ENCODE measurements at places on chromosomes 11 and 22. TPM values are rescaled to one million over a fixed set of nuclear protein-coding genes. Genes with fewer than 3 reads are reported as not detected.

DNA sequence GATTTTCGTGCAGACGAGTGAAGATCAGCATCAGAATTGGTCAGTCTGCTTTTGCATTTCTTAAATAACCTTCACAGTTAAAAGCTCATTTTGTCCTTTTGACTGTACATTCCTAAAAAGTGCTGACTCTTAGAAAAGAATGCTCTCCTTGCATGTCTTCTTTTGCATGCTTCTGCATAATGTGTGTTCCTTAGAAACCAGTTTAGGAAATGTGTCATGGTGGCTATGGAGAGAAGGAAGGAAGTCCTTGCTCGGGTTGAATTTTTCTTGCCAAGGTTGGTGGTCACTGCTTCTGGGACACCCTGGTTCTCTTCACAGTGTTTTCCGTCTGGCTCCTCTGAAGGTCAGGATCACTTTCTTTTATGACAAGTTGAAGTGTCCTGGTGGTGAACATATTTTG is 6.8 kb downstream of the AP2A2 start:
- no peak overlapping the region for H3K4me3 ChIP-seq
- H3K27ac ChIP-seq: no peak overlapping the region
- DNase-seq: peak; percentile 36

DNA sequence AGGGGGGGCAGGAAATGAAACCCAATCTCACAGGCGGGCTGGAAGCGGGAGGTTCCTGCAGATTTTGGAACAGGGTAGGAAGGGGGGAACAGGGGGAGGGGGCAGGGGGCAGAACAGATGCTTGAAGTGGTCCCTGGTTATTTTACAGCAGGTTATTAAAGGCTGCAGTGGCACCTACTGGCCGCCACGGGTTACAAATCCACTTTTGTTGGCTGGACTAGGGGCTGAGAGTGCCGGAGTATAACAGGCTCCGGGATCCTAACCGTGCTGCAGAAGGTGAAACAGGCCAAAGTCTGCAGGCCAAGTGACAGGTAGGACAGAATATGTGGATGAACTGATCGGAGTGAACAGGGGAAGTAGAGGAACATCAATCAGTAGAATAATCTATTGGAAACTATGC is 2.5 kb downstream of the ROBO3 start:
- no peak for DNase-seq
- no peak overlapping the region for H3K27ac ChIP-seq
- no peaks in the 10 kb centered on the region for H3K36me3 ChIP-seq
- H3K4me1 ChIP-seq: peaks cover 23% of the 10 kb centered on the region
- no peak overlapping the region for H3K4me3 ChIP-seq

- peaks cover 19% of the 10 kb centered on the region for H3K4me1 ChIP-seq
- H3K4me3 ChIP-seq: peak overlapping the region; percentile 47
- peak overlapping the region; percentile 73 for H3K27ac ChIP-seq
- H3K36me3 ChIP-seq: no peaks in the 10 kb centered on the region
- H3K27me3 ChIP-seq: peaks cover 22% of the 10 kb centered on the region
- DNase-seq: peak; percentile 60
Observed at GRCh38 chr22:37284805-37285355, 2.6 kb downstream of the CYTH4 start.

DNA sequence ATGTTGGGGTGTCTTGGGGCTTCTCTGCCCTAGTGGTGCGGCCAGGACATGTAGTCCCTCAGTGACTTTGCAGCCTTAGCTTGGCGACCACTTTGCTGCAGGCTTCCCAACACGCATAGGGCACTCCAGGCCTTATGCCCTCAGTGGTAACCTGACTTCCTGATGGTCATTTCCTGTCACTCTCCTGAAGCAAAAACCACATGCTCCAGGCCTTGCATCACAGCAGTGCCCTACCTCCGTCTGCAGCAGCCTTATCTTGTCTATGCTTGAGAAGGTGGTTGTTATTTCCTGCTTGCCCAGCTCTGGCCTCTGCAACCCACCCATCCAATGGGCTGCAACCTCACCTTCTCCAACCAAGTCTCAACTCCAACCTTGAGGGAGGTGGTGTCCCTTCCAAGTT is 33.4 kb upstream of the PISD start:
- H3K4me1 ChIP-seq: no peaks in the 10 kb centered on the region
- H3K27me3 ChIP-seq: no peaks in the 10 kb centered on the region

DNA sequence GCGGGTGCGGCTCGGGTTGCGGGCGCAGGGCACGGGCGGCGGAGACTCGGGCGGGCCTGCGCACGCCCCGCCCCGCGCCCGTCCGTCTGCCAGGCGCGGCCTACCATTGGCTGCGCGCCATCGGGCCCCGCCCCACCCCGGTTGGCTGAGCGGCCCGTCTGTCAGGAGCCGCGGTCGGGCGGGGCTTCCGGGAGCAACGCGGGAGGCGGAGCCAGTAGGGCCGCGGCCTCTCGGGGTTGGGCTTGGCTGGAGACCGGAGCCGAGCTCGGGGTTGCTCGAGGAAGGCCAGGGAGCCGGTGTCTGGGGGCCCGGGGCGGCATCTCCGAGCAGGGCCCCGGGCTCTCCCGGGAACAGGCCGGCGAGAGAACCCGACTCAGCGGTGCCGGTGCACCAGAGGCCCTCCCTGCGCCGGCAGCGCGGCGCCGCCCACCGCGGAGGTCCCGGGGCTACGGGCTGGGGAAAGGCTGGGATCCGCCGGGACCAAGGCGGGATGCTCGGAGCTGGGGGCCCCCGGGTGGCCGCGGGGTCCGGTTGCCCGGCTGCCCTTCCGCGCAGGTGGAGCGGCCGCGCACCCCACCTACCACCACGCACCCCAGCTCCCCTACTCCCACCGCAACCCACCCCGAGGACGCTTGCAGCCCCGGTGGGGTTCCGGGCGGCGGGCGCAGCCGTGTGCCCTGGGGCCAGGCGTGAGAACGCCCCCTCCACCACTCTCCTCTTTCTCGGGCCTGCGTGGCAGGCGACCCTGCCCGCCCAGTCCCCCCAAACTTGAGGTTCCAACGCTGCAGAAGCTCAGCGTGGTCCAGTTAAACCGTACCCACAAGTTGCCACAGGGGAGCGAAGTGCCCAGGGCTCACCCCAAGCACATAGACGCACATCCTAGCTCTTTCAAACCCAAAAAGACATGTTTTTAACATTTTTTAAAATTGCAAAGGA is at the start of gene HRAS:
Gene HRAS (minus strand): TSS at position 58 of the 936 bp plus-strand sequence.
- no peaks in the 10 kb centered on the region for H3K27me3 ChIP-seq
- peaks cover 13% of the 10 kb centered on the region for H3K36me3 ChIP-seq
- peak within 1 kb of the TSS; percentile 92 for H3K27ac ChIP-seq

DNA sequence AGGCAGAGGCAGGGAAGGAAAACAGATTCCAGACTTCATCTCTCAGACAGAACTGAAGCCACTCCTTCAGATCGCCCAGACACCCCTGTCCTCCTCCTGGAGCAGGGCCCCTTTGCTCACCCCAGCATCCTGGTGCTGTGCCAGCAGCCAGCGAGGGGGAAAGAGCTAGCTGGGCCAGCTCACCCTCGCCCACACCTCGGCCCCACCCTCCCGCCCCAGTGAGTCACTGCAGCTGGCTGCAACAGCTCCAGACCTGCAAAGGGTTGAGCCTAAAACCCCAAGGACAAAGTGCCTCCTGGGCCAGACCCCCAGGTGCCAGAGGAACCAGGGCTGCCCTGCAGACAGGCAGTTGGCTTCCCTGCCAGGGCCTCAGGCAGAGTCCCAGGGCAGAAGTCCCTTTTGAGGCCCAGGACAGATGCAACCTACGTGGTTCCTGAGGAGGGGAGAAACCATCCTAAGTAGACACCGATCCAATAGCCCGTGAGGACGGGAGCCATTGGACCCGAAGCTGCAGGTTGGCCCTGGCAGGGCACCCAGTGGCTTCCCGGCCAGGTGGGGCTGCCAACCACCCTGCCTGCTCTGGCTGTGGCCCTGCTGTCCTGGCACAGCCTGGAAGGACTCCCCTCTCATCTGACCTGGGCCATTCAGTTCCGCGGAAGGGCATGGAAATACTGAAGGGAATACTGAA is 7.2 kb downstream of the AHNAK start:
- H3K27ac ChIP-seq: peak overlapping the region; percentile 52
- peak; percentile 90 for DNase-seq
- H3K36me3 ChIP-seq: peaks cover 17% of the 10 kb centered on the region
- H3K4me3 ChIP-seq: peak overlapping the region; percentile 8
- peaks cover 72% of the 10 kb centered on the region for H3K4me1 ChIP-seq

GRCh38 chr11:127651175-127651887 is 650.8 kb upstream of the KIRREL3 start:
- no peak overlapping the region for H3K4me3 ChIP-seq
- no peaks in the 10 kb centered on the region for H3K36me3 ChIP-seq
- no peaks in the 10 kb centered on the region for H3K4me1 ChIP-seq
- H3K27ac ChIP-seq: no peak overlapping the region
- DNase-seq: no peak
- H3K27me3 ChIP-seq: no peaks in the 10 kb centered on the region

DNA sequence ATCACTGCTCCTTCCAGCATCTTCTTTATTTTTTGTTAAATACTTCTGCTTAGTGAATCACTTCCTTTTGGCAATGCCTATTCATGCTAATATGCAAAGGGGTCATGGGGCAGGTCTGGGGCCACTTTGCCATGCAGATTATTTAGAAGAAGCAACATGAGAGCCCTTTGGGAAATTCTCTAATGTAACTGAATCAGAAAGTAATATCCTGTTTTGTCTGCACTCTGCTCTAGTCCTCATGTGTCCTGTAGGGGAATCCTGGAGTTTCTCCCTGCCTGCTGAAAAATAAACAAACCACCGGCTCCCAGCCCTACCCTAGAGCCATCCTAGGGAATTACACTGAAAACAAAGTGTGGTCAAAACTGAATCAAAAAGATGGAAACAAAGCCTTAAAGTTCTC is 176.5 kb upstream of the POU2AF2 start:
- peaks cover 2% of the 10 kb centered on the region for H3K4me1 ChIP-seq
- no peaks in the 10 kb centered on the region for H3K27me3 ChIP-seq
- no peak overlapping the region for H3K27ac ChIP-seq
- no peak overlapping the region for H3K4me3 ChIP-seq
- no peaks in the 10 kb centered on the region for H3K36me3 ChIP-seq
- no peak for DNase-seq

DNA sequence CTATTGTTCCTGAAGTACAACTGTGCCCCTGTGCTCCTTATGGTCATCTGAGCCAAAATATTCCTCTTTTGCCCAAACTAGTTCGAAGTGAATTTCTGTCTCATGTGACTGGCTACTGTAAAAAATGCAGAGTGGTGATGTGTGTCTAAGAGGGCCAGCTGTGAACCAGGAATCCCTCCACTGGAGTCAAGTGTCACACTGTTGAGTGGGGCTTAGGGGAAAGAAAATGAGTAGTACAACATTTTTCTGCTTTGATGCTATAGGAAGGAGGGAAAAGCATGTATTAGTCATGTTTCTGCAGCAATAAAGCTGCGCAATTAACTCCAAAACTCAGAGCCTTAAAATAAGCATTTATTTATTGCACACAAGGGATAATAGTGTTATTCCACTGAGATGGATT is 39.8 kb upstream of the HMGXB4 start:
- H3K4me1 ChIP-seq: no peaks in the 10 kb centered on the region
- H3K27me3 ChIP-seq: no peaks in the 10 kb centered on the region
- DNase-seq: no peak
- H3K4me3 ChIP-seq: no peak overlapping the region
- no peaks in the 10 kb centered on the region for H3K36me3 ChIP-seq

- no peaks in the 10 kb centered on the region for H3K27me3 ChIP-seq
- H3K36me3 ChIP-seq: no peaks in the 10 kb centered on the region
- no peak overlapping the region for H3K4me3 ChIP-seq
- no peak for DNase-seq
- no peaks in the 10 kb centered on the region for H3K4me1 ChIP-seq
Observed at GRCh38 chr11:5398936-5399335, 15.3 kb downstream of the OR51M1 start.

DNA sequence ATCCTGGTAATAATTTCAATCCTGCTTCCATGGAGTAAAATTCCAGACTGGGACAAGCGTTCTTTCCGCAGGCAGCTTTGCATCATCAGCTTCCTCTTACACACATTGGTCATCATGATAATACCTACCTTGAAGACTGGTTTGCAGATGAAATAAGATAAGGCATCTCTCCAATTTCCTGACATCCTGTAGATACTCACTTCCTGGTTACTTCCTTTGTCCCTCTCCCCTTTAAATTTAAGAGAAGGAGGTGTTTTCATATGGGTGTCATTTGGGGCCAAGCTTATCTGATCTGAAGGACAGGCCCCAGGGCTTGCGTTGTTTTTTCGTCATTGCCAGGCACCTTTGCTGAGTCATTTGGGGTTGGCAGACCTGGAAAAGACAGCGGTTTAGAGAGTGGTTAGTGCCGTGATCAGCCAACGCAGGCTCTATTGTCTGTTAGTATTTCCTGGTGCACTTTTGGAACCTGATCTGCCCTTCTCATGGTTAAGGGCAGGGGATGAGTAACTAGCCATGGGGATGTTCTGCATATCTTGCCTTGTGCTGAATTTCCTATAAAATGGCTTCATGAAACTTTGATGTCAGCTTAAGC is 24.1 kb downstream of the GRAMD1B start:
- H3K4me1 ChIP-seq: no peaks in the 10 kb centered on the region
- DNase-seq: no peak
- no peak overlapping the region for H3K4me3 ChIP-seq
- H3K27ac ChIP-seq: no peak overlapping the region
- no peaks in the 10 kb centered on the region for H3K36me3 ChIP-seq

DNA sequence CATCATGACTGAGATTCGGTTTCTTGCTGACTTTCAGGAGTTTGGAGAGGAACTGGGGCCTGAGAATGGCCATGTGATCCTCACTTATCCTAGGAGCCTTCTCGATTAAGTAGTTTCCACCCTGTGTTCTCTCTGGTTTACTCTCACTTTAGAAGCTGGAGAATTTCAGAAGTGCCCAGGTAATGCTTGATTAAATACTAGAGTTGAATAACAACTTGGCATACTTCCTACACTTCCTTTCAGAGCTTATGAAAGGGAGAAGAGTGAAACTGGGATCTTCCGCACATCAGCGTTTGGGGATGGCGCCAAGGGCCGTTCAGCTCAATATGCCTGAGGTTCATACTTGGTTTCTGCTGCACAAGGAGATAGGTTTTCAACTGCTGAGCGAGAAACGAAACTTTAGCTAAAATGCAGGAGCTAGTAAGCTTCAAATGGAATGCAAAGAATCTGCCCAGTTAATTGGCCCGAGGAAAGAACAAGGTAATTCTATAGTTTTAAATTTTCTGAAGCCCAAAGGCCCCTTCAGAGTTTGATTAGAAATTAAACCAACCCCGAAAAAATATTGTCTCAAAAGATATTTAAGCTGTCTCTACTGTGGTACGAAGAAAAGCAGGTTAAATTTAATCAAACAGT is 823 bp upstream of the MUC15 start:
- no peaks in the 10 kb centered on the region for H3K36me3 ChIP-seq
- H3K4me3 ChIP-seq: no peak overlapping the region
- no peaks in the 10 kb centered on the region for H3K4me1 ChIP-seq
- peak; percentile 13 for DNase-seq

GRCh38 chr11:50078001-50078400 is 45.3 kb downstream of the OR4C45 start:
- no peaks in the 10 kb centered on the region for H3K4me1 ChIP-seq
- DNase-seq: no peak
- no peaks in the 10 kb centered on the region for H3K27me3 ChIP-seq
- no peak overlapping the region for H3K4me3 ChIP-seq
- H3K27ac ChIP-seq: no peak overlapping the region

GRCh38 chr22:17057959-17058814 is 26.6 kb upstream of the IL17RA start:
- H3K36me3 ChIP-seq: peaks cover 5% of the 10 kb centered on the region
- H3K27me3 ChIP-seq: no peaks in the 10 kb centered on the region
- no peak overlapping the region for H3K27ac ChIP-seq
- H3K4me1 ChIP-seq: peaks cover 9% of the 10 kb centered on the region
- H3K4me3 ChIP-seq: no peak overlapping the region
- peak; percentile 88 for DNase-seq

- H3K4me3 ChIP-seq: no peak overlapping the region
- H3K27me3 ChIP-seq: no peaks in the 10 kb centered on the region
- no peaks in the 10 kb centered on the region for H3K4me1 ChIP-seq
- no peak overlapping the region for H3K27ac ChIP-seq
- no peaks in the 10 kb centered on the region for H3K36me3 ChIP-seq
Observed at GRCh38 chr22:42039271-42039670, 31.3 kb downstream of the NAGA start.

The MRGPRE gene
- total RNA-seq: not detected

The OR51B5 gene
- 1.2 TPM for total RNA-seq

The STT3A gene
- total RNA-seq: 60.7 TPM

The TPBGL gene
- not detected for total RNA-seq
